GM13977 (cell line): ENCODE measurements at places on chromosomes 7 and 10.
A peak's percentile ranks its signal among the peaks of the same experiment; 100 is the strongest.

DNA sequence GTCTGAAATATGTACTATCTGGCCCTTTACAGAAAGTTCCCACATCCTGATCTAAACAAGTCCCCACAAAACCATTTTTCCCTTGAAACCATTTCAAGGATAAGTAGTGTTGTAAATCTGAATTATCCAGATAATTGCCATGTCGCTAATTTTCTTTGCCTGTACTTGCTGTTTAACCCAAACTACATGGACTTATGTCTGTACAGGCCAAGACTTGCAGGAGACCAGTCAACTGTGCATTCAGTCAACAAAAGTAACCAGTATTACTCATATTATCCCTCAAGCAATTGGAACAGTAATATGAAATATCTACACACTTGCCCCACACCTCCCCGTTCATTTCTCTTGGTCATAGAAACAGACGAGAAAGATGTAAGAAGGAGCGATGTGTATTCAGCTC, 347.8 kb upstream of the NFE2L3 start:
- no peak for DNase-seq

GRCh38 chr10:69757553-69758309, 44.0 kb upstream of the COL13A1 start:
- DNase-seq = no peak

DNA sequence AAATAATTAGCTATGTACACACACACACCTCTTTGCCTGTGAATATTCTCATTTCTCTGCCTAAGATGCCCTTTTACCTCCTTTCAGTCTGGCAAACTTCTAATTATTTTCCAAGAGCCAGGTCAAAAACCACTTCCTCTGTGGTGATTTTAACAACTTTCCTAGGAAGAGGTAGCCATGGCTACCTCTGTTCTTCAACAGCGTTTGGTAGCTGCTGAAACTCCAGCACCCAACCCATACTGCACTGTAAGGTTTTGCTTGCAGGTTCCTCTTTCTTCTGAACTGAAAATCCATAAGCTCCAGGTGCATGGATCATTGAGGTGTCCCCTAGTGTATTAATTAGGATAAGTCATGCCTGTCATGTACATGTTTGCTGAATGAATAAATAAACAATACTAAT, 25.6 kb downstream of the NRCAM start:
- no peak for DNase-seq

GRCh38 chr7:85749696-85750453, 563.0 kb upstream of the SEMA3D start:
- no peak for DNase-seq

DNA sequence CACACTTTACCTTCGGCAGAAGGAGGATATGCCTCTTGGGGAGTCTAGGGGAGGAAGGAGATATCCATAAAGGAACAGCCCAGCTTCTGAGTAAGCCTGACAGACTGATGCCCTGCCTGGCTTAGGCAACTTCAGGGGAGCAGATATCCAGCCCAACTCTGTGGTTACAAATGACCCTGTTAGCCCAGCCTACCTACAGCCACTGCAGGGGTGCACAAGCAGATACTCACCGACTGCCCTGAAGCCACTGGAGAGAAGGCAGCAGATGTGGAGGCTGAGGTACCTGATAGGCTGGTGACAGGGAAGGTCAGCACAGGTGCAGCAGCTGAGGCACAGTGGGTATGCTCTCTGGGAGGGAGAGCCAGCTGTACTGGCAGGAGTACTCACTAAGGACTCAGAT, 770.2 kb downstream of the GRID1 start:
- no peak for DNase-seq

GRCh38 chr10:114342976-114343375, 61.3 kb downstream of the AFAP1L2 start:
- no peak for DNase-seq

DNA sequence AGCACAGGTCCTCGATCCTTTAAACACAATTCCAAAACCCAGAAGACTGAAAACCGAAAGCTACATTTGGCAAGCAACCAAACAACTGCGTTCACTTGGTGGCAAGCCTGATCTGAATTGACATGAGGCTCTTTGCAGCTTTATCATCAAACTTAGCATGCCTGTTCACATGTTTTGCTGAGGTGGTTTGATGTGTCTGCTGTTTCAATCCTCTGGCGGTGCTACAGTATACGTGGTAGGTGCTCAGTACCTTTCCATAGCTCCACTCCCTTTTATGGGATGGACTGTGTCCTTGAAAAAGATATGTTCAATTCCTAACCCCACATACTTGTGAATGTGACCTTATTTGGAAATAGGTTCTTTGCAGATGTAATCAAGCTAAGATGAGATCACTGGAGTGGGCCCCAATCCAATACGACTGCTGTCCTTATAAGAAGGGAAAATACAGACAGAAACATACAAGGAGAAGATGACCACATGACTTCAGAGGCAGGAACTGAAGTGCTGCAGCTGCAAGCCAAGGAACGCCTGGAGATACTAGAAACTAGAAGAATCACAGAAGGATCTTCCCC, 33.4 kb downstream of the CCDC6 start:
- DNase-seq = no peak

DNA sequence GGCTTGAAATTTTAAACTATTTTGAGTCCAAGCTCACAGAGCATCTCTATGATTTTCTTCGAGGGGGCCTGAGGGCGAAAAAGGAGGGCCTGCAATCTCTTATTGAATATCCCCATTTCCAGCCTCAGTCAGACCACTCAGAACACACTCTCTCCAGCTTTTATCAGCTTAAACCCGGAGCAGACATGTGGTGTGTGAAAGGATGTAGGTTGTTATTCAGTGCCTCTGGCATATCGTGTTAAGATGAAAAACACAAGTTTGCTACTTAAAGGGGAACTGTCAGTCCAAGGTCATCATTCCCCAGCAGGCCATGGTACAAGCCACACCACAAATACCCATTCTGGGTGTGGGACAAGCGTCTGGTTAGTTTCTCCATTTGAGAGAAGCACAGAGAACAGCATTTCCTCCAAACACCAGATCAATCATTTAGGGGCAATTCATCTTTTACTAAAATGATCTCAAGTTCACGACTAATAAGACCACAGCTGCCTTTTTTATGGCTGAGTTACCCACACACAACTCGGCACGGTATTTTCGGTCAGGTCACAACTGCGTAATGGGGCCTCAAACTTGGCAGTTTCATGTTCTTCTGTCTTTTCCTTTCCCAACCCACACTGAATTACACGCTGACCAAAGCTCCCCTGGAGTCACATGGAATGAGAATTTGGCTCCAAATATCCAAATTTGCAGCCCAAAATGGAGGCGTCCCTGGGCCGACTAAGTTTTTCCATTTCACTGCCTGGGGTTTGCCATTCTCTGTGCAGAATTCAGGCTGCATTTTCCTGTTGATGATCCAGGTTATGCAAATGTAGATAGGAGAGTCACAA, 188.4 kb downstream of the SEM1 start:
- no peak for DNase-seq

GRCh38 chr10:118547282-118547681, 48.2 kb downstream of the PRLHR start:
- DNase-seq = no peak

GRCh38 chr10:6260843-6261242, 58.1 kb downstream of the PFKFB3 start:
- DNase-seq = no peak

DNA sequence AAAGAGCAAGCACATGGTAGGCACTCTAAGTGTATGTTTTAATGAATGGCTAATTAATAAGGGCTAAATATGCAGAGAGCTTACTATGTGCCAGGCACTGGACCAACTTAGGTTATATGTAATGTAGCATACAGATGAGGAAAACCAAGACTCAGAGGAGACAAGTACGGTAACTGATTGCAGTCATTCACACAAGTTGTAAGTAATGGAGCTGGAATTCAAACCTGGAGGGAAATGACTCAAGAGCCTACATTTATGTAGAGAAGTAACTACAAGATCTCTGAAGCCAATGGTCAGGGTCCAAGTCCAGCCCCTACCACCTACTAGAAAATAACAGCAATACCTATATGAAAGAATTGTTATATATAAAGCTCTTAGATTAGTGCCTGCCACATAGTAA, 97.3 kb upstream of the KCNIP2 start:
- DNase-seq = no peak

DNA sequence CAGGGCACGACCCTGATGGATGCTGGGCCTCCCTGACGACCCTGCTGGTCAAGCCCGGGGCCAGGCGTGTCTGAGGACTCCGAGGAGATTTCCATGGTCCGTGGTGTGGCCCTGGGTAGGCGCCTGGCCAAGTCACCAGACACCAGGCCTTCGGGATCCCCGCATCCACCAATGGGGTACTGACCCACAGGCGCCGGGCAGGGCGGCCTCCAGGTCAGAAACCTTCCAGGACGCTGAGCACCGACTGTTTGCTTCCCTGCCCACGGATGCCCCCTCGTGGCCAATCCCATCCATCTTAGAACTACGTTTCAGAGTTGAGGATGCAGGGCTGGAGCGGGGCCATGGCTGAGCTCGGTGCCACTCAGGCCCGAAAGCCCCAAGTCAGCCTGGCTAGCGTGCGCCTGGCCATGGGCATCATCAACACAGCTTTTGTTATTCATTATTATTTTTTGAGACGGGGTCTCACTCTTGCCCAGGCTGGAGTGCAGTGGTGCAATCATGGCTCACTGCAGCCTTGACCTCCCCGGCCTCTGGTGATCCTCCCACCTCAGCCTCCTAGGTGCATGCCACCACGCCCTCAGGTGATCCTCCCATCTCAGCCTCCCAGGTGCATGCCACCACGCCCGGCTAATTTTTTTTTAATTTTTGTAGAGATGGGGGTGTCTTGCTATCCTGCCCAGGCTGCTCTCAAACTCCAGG, 7.1 kb upstream of the AMZ1 start:
- peak; percentile 84 for DNase-seq

- no peak for DNase-seq
These were observed 296.2 kb downstream of the TCERG1L start for GRCh38 chr10:131015271-131015670.

DNA sequence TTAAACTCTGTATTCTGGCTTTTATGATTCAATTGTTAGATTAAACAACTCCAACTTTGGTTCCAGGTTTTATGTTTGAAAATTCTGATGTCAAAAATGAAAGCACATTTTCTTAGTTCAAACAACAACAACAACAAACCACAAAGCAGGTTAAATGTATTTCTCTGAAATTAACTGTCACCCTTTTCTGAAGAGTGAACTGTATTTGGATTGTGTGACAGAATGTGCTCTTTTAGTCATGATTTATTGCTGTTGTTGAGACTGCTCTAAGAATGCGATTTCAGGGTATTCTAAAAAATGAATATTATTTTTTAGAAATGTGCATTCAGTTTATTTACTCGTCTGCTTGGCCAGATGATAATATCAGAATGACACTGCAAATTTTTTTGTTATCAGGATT, 144.1 kb downstream of the GNAI1 start:
- DNase-seq = no peak

DNA sequence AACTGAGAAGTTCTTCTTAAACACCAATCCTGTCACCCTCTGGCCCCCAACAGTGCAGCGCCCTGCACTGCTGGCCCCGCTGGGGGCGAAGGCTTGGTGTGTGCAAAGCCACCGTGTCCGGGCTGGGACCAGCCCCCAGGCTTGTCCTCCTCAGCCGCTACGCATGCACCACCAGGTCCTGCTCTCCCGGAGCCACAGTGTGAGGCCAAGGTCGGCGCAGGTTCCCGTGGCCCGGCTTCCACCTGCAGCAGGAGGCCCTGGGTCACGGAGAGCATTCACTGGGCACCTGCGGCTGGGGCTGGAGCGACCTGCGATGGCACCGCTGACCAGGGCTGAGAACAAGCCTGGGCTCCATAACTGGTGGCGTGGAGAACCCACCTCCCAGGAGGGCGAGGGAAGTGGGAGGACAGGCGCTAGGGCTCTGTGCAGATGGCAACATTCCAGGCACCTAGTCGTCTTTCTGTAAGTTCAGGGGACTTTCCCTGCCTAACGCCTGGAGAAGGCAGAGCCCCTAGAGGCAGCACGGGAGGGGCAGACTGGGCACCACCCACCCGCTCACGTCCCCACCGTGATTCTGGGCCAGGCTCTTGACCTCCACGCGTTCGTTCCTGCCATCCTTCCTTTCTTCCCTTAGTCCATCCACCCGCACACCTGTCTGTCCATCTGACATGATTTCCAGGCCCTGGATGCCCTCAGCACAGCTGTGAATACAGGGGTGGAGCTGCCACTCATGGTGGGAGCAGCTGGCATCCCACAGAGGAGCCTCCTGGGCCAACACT, 271.6 kb downstream of the ELFN1 start:
- no peak for DNase-seq

DNA sequence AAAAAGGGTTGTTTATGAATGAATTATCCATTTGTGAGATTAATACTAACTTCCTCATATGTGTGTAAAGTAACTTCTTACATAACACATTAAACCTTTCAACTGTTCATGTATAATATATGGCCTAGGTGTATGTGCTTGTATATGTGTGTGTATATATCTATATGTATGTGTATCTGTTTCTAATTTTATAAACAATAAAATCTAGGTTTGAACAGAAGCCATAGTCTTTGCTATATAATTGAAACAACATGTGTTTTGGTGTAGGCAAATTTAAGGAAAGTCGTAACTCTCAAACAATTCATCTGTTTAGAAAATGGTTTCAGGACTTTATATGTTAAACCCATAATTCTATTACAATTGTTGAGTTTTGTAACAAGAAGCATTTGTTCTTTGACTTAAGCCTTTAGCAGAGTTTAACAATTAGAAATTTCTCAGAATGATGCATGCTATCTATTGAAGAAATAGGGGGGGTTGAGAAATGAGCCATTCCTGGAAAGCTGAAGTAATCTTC, 103.3 kb downstream of the BBS9 start:
- DNase-seq = no peak

GRCh38 chr7:50497968-50498367, 47.8 kb upstream of the FIGNL1 start:
- DNase-seq = no peak

- DNase-seq = peak; percentile 68
These were observed 1.2 kb downstream of the AGAP3 start for GRCh38 chr7:151087245-151088018.

DNA sequence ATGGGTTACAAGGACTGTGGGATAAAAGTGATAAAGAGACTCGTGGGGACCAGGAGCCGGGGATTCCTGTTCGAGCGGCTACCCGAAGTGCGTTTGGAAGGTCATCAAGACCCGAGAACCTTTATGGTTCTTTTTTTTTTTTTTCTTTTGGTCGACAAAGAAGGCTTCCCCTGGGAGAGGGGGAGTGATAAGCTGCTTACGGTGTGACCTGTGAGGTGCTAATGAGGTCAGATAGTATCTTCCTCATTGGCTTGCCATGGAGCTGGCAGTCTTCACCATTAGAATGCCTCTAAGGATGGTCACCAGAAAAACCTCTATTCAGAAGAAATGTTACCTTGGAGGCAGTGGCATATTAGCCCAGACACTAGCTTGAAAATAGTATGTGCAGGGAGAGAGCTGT, 92.3 kb upstream of the STEAP4 start:
- no peak for DNase-seq
